Stimulated activated CD4-positive, alpha-beta T cell treated with anti-CD3 and anti-CD28 coated beads, Interleukin-4, amount 100 ng/mL, for 48 hours (primary cell): ENCODE measurements at places on chromosomes 4 and X.

GRCh38 chr4:120821029-120821428, 101.5 kb downstream of the PRDM5 start:
- no peak for DNase-seq

- no peak for DNase-seq
These were observed 26.2 kb downstream of the FGFR3 start for GRCh38 chr4:1819284-1819683.

DNA sequence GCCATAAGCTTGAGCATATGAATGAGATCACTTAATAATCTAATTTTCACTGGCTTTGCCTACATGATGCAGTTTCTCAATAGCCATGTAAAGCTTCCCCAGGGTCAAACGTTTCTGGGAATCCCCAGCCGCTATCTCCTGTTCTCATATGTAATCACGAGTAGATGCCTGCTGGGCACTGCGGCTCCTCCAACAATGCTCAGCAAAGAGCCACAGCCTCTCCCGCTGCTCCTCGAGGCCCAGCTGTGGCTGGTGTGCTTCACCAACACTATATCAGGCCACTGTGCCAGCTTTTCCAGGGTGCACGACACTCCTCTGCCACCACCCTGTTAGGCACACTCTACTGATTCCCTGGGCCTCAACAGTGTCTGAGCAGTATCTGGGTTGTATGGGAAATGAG, 78.3 kb upstream of the RASGEF1B start:
- no peak for DNase-seq

GRCh38 chr4:110196871-110197528, 1.4 kb downstream of the ELOVL6 start:
- DNase-seq: peak; percentile 47

DNA sequence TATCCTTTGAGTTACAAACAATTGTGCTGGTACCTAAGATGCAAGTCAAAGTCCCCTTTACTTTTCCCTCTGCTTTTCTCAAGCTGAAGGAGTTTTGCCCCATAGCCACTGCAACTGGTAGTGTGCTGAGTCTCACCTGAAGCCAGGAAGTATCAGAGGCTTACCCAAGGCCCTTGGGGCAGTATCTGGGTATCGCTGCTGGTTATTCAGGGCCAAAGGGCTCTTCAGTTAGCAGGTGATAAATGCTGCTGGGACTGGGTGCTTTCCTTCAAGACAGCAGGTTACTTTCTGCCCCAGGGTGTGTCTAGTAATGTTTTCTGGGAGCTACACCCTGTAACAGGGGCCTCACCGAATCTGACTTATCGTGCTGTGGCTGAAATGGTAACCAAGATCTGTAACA, 90.4 kb upstream of the SLC6A14 start:
- DNase-seq: no peak

DNA sequence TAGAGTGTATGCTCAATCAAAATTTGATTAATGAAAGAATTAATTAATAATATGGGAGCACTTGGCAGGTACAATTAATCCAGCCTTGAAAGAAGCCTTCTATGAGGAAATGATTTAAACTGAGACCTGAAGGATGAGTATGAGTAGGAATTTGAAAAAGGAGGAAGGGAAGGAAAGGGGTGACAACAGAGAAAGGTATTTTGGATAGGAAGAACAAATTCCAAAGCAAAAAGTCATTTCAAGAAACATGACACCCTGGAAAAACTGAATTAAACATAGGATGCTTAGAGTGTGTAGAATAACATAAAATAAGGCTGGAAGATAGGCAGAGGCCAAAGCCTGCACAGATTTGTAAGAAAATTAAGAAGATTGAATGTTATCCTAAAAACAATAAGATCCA, 29.6 kb downstream of the PHOX2B start:
- no peak for DNase-seq
